ENCODE measurements at places on chromosomes 5 and 9. TPM values are rescaled to one million over a fixed set of nuclear protein-coding genes. Genes with fewer than 3 reads are reported as not detected.

Gene C9orf40
- 9.1 TPM for total RNA-seq

Gene ENHO
- 27.1 TPM for total RNA-seq

Gene FAM221B
- not detected for total RNA-seq

GRCh38 chr9:93154293-93154903 is 20.3 kb upstream of the NINJ1 start:
- DNase-seq = no peak

DNA sequence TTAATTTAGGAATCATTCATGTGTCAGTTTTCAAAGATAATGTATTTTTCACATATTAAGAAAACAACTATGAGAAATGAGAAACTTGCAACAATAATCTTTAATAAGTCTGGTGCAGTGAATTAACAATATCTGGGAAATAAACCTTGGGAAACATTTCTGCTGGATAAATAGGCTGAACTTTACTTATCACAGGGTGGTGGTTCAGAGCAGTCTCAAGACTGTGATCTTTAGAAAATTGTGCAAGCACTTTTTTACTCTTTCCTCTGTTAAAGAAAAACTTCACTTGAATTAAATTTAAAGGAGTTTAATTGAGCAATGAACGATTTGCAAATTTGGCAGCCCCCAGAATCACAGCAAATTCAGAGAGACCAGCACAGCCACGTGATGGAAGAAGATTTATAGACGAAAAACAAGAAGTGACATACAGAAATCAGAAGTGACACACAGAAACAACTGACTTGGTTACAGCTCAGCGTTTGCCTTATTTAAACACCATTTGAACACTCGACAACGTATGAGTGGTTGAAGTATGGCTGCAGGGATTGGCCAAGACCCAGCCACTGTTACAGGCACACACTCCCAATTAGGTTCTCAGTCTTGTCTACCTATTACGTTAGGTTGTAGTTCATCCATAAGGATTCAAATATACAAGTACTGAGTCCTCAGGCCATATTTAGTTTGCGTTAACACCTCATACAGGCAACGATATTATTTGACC is 631.9 kb downstream of the SLCO4C1 start:
- DNase-seq = no peak

Gene PCSK1
- total RNA-seq = 4.1 TPM

DNA sequence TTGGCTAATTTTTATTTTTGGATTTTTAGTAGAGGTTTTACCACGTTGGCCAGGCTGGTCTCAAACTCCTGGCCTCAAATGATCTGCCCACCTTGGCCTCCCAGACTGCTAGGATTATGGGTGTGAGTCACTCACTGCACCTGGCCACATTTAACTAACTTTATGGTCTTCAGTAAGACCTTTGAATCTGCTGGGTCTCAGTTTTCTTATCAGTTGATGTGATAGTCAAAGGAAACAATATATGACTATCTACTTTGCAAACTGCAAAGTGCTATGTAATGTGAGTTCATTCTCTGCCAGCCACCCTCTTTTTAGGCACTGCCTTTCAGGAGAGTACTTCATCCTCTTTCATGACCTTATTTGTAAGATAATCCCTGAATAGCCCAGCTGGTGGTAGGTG is 474.7 kb downstream of the PDE4D start:
- DNase-seq = no peak
